Right cardiac atrium (tissue), 5 donors: ENCODE measurements at places on chromosomes 16 and 17. TPM values are rescaled to one million over a fixed set of nuclear protein-coding genes. Genes with fewer than 3 reads are reported as not detected.

Gene CCL5
- total RNA-seq: 2.9 TPM

- no peak for DNase-seq
These were observed 5.1 kb downstream of the CACNG5 start for GRCh38 chr17:66840061-66840460.

- no peak for DNase-seq
These were observed 111.1 kb downstream of the VPS53 start for GRCh38 chr17:603406-604114.

GRCh38 chr17:68290268-68290954, 516 bp downstream of the SLC16A6 start:
- DNase-seq: peak; percentile 68

DNA sequence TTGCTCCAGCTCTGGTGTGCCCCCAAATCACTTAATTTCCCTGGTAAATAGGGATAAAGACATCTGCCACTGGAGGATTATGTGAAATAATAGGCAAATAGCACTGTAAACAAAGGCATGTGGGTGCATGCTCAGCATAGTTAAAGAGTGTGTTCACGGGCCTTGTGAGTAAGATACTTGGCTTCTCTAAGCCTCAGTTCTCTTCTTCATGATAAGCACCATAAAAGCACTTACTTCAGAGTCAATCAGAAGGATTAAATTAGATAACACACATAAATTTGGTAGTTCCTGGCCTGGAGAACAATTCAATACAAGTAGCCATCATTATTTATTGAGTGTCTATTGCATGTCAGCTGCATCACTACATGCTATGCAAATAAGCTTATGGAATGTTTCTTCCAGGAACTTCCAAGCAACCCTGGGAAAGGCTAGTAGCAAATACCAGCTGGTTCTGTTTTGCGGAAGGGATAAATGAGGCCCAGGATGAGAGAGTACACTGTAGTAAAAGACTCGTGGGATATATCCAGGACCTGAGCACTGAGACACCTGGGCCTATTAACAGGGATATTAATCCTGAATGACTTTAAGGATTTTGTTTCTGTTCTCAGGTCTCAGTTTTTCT, 14.5 kb downstream of the CCL11 start:
- DNase-seq: no peak

GRCh38 chr16:53779186-53779585, 75.2 kb downstream of the FTO start:
- no peak for DNase-seq

Gene CACNG1
- total RNA-seq: not detected

GRCh38 chr17:4913994-4914393, 11.1 kb upstream of the CHRNE start:
- no peak for DNase-seq

DNA sequence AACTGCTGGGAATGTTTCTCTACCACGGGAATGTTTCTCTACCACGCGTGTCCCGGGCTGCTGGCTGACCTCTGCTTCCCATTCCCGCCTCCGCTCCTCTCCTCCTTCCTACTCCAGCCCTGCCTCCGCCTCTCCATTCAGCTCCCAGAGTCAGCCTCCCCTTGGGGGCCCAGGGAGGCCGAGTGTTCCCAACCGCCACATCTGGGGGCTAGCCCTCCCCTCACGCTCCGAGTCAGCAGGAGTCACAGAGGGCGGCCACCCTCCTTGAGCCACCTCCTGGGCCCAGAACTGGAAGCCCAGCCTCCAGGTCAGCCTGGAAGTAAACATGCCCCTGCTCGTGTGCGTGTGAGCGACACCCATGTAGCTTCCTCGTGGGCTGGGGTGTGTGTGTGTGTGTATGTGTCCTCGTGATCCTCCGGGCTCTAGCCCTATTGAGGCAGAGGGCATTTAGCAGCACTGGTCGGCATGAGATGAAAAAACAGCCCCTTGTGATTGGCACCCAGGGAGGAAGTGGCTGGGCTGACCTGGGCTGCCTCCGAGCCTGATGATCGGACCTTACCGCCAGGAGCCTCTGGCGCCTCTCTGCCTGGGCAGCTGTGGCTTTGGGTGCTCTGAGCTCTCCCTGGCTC, 7.3 kb downstream of the CYGB start:
- no peak for DNase-seq

Gene TNFRSF17
- 0.38 TPM for total RNA-seq

DNA sequence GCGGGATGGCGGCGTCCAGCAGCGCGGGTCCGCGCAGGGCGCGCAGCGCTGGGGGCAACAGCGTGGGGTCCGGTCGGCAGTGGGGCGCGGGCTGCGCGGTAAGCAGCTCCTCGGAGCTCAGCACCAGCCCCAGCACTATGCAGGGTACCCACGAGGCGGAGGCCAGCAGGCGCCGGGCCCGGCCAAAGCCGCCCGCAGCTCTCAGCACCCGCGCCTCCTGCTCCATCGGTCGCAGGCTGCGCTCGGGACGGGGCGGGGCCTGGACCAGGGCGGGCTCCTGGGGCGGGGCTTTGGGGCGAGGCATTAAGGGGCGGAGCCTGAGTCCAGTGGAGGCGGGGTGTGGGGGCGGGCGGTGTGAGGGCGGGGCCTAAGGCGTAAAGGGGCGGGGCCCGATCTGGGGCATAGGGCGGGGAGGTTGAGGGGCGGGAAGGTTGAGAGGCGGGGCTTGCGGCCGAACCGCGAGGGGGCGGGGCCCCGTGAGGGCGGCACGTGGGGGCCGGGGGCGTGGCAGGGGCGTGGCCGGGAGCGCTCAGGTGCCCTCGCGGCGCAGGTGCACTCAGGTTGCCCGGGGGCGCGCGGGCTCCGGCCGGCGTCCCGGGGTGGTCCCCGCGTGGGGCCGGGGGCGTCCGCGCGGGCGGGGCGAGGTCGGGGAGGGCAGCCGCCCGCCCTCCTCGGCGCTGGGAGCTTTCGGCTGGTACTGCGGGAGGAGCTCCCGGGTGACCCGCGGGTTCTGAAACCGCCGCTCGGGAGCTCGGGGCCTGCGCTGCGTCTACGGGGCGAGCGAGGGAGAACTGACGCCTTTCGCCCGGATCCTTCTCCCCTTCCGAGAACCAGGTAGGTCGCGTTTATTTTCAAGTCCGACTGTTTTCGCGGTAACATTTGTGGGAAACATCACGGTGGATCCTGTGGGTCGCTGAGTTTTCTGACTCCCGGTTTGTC, 1.4 kb upstream of the SLC22A31 start:
- DNase-seq: peak; percentile 81

Gene DNAAF8
- 0.49 TPM for total RNA-seq

DNA sequence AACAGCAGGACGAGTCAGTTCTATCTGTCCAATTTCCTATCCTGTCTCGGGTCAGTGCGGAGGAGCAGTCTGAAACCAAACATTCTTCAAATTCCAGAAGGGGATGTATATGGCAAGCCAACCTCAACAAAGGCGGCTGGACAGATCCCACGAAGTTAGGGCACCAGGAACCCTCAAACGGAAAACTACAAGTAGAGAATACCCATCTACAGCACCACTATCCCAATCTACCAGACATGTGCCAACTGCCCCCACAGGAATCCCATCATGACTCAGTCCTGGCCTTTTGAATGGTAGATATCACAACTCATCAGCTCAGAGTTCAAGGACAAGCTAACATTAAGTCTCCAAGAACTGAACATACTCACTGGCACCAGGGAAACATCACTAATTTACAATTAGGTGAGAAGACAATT, 2.3 kb downstream of the NAT9 start:
- no peak for DNase-seq

Gene CMTM4
- 13.5 TPM for total RNA-seq

GRCh38 chr17:43396491-43397060, 2.2 kb upstream of the ARL4D start:
- DNase-seq: no peak

Gene RANGRF
- 27.2 TPM for total RNA-seq

GRCh38 chr17:39653662-39654331, 11.4 kb upstream of the TCAP start:
- peak; percentile 86 for DNase-seq

DNA sequence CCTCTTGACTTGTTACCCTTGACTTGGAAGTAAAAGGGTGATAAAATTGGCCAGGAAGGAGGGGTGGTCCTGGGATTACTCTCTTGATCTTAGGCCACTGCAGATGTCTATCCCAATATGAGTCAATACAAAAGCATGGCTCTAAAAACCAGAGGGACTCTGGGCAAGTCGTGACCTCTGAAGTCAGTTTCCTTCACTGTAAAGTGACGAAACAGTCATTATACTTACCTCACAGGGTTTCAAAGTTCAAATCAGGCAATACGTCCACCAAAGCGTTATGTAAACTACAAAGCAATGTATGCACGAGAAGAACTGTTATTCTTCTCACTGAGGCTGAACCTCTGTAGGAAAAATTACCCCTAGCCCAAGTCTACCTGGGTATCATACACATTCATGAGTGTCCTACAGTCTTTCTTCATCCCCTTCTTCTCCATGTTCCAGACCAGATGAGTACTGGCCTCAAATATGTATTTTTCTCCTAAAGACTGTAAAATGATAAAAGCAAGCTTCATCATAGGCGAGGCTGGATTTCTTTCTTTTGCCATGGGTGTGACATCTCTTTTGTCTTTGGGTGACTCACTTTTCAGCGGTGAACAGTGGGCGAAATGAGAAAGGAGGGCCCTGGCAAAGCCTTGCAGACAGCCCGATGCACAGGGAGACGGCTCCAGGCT, 34.5 kb upstream of the CLEC18B start:
- no peak for DNase-seq

GRCh38 chr17:63910096-63910495, 962 bp downstream of the CSHL1 start:
- DNase-seq: no peak

Gene SPATA32
- total RNA-seq: not detected

- peak; percentile 95 for DNase-seq
These were observed at the start of gene GIT1 for GRCh38 chr17:29589524-29590410. GIT1 (minus strand) TSS chr17:29589648; CDS start chr17:29589378, 270 bp downstream.

- no peak for DNase-seq
These were observed 1.5 kb upstream of the CHD3 start for GRCh38 chr17:7887038-7887481.

Gene KRTAP4-3
- total RNA-seq: not detected

DNA sequence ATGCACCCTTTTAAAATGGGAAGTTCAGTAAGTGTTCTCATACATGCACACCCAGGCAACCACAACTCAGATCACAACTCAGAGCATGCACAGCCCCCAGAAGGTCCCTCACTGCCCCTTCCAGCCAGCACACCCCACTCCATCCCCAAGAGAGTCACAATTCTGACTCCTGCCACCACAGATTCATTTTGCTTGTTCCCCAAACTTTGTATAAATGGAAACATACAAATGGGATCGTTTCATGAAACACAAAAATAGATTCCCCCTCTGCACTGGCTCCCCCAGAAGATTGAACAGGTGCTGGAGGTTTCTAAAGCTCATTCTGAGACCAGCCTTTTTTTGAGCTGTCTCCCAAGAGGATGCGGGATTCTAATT, 3.3 kb upstream of the TNFRSF13B start:
- no peak for DNase-seq

DNA sequence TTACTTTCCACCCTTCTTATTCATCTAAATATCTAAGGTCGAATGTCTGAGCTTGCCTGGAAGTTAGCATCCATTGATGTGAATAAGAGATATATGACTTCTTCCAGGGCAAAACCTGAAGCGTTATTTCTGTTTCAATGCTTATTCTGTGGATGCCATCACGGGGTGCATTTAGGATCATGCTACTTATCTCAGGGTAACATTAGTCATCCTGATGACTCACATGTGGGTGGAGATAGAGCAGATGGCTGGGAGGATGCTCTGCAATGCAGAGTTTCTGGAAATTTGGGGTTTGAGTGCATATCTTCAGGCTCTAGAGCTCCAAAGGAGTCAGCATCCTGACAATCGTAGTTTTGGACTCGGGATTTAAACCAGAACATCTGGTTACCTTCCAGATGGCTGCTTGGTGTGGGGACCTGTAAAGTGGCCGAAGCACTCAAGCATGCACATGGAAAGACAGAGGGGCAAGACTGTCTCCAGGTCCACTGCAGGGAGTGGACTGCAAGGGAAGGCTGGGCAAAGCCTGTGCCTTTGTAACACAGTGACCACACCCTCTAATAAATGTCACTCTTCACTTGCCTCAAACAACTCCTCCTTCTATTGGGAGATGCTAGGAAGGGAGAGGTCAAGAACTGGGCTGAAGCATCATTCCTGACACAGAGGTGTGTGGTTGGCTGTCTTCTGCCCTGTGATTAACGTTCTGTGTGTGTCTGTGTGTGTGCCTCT, 175.2 kb upstream of the SALL1 start:
- no peak for DNase-seq

- no peak for DNase-seq
These were observed 31.9 kb upstream of the CPHXL start for GRCh38 chr16:75758215-75758614.

- no peak for DNase-seq
These were observed 483.7 kb downstream of the SOX9 start for GRCh38 chr17:72604518-72604917.

Gene ASPHD1
- total RNA-seq: 0.50 TPM

DNA sequence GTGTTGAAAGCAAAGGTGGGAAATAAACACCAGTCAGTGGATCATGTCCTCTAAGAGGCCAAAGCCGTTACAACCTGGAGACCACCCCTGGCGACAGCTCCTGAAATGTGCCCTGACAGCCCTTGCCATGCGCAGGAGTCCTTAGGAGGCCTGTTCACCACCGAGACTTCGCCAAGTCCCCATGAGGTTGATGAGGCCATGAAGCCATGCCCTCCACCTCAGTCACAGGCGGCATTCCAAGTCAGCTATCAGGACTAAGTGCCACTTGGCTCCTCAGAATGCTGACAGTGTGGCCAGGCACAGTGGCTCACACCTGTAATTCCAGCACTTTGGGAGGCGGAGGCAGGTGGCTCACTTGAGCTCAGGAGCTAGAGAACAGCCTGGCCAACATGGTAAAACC, 27.1 kb downstream of the ADAM11 start:
- peak; percentile 50 for DNase-seq

Gene CCL8
- total RNA-seq: 0.24 TPM

GRCh38 chr17:29734640-29735039, 111.9 kb upstream of the CORO6 start:
- no peak for DNase-seq

GRCh38 chr17:794876-795275, 12.7 kb downstream of the MRM3 start:
- DNase-seq: peak; percentile 95

- DNase-seq: peak; percentile 85
These were observed 488 bp downstream of the TFAP4 start for GRCh38 chr16:4272114-4272956.

Gene TBC1D3E
- not detected for total RNA-seq

- no peak for DNase-seq
These were observed 22.1 kb upstream of the KDM8 start for GRCh38 chr16:27181019-27181790.

- DNase-seq: no peak
These were observed 189.7 kb upstream of the ZFHX3 start for GRCh38 chr16:73237601-73238000.

- no peak for DNase-seq
These were observed 5.1 kb downstream of the MT4 start for GRCh38 chr16:56569971-56570370.

Gene PRSS53
- total RNA-seq: 0.69 TPM

GRCh38 chr17:4544135-4544950, 10.8 kb downstream of the MYBBP1A start:
- no peak for DNase-seq

- DNase-seq: peak; percentile 69
These were observed 54.2 kb upstream of the CDR2 start for GRCh38 chr16:22428654-22429053.

Gene KCNJ2
- 8.0 TPM for total RNA-seq

- no peak for DNase-seq
These were observed 455.6 kb downstream of the HS3ST3B1 start for GRCh38 chr17:14756479-14756878.
